ENCODE measurements at places on chromosomes 1 and 21.

DNA sequence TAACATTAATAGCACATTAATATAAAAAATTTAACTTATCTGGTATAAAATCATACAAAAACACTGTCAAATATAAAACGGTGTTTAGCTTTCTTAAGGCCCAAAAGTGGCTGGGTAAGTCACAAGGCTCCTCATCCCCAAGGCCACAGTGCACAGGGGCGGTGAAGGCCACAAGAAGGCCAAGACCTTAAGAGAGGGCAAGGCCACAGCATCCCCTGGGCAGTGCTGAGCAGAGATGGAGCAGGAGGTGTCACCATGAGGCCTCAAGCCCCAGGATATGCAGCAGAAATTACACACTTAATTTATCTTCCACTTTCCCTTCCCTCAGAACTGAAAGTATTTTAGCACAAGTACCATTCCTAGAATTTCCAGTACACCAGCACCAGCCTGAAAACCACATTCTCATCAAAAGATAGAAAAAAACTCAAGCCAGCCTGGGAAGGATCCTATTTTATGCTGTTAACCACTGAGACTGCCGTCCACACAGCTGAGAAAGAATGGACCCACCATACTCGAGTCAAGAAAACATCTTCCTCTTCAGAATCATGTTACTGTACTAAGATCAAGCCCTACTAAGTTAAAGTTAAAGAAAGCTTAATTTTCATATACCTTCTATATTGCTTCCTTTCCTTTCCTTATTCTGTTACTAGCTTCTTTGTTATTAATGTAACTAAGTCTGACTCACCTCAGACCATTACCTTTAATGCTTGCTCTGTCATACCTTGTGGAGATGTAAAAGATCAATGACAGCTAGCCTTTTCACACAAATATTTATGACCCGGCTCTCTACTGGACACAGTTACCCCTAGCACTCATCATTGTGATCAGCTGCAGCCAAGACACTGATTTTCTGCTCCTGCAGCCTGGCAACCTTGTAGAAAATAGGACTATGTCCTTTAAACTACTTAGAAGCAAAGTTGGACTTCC lies 26.4 kb upstream of the FMO1 start:
- no peak for DNase-seq

DNA sequence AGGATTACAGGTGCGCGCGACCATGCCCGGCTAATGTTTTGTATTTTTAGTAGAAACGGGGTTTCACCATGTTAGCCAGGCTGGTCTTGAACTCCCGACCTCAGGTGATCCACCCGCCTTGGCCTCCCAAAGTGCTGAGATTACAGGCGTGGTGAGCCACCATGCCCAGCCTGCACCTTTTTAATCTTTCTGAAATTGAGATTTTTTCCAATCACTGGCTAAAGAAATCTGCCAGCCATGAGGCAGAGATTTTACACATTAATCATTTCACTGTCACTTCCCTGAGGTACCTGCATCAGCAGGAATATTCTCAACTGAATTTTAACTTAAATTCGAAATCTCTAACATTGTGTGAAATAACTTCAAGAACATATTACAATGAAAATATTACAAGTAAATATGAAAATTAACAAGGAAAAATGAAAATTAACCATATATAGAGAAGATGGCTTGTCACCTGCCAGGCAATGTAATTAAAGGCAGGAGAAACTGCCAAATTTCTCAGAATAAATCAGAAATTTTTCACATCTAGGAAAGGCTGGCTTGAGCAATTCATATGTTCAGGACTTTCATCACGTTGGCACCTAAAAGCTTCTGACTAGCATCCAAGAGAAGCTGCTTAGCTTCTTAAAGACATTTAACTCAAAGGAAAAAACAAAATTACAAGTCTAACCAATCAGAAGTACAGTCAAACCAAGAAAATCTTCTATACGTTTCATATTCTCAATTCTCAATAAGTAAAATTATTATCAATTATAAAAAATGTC lies 5.9 kb downstream of the ANKRD13C start:
- DNase-seq = no peak

GRCh38 chr1:94014635-94015488 lies 105.6 kb upstream of the GCLM start:
- no peak for DNase-seq

DNA sequence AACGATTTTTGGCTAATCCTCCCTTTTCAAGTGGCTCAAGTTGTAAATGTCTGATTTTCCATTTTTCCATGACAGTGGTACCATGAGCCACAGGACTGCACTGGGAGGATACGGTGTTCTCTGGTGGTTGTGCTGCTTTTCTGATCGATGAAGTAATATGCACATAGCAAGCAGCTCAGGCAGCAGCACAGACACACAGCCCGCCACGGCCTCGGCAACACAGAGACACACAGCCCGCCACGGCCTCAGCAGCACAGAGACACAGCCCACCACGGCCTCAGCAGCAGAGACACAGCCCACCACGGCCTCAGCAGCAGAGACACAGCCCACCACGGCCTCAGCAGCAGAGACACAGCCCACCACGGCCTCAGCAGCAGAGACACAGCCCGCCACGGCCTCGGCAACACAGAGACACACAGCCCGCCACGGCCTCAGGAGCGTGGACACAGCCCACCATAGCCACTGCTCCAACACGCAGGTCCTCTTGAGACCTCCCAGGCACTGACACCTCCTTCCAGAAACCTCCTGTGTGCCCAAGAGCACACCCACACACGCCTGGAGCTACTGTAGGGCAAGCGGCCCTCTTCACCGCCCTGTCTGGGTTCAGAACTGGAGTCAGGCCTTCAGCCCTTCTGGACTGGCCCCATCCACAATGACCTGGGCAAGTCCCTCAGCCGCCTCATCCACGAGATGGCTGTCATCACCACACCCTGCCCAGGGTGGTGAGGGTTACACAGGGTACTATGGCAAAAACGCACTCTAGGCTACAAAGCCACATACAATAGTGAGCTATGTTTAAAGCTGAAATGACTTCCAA lies 10.4 kb downstream of the PTTG1IP start:
- DNase-seq = no peak

DNA sequence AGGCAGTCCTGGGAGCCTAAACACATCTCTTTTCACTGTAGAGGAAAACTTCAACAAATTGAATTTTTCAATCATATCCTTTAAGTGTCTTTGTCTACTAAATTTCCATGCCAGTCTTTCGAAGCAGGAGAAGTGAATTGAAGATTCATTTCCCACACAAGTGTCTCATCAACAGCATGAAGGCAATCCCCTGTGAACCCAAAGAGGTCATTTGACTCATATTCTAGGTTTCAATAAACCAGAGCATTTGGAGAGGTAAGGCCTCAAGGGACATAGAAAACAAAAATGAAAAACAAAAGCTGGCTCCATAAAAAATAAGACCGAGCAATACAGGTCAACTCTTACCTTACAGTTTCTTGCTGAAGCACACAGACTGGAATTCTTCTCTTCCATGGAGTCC lies 94.1 kb upstream of the ATP1B1 start:
- no peak for DNase-seq

- DNase-seq = no peak
Measured at GRCh38 chr1:67853704-67854103, 20.4 kb upstream of the GNG12 start.

DNA sequence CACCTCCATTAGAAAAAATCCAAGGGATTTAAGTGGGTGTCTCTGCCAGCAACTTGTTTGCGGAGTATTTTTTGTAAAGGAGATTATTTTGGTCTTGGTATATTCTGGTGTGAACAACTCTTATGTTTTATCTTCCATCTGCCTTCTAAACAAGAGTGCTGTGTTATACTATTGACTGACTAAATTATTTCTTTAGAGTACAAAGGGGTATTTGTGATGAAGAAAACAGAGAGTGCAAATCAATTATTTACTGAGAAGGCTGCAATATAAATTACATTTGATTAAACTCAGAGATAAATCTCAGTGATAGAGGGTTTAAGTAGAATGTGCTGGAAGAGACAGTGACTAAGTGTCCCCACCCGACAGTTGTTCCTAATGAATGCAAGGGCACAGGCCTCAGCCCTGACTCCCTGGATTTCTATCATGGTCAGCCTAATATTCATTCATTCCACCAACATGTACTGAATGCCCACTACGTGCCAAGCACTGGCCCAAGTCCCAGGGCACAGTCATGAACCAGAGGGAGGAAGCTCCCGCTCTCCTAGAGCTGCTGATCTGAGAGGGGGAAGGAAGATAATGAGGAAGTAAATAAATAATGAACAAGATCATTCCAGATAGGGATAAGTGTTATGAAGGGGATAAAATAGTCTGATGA lies 196.9 kb upstream of the C8B start:
- no peak for DNase-seq

- no peak for DNase-seq
Measured at GRCh38 chr1:159010391-159010790, 684 bp downstream of the IFI16 start.

DNA sequence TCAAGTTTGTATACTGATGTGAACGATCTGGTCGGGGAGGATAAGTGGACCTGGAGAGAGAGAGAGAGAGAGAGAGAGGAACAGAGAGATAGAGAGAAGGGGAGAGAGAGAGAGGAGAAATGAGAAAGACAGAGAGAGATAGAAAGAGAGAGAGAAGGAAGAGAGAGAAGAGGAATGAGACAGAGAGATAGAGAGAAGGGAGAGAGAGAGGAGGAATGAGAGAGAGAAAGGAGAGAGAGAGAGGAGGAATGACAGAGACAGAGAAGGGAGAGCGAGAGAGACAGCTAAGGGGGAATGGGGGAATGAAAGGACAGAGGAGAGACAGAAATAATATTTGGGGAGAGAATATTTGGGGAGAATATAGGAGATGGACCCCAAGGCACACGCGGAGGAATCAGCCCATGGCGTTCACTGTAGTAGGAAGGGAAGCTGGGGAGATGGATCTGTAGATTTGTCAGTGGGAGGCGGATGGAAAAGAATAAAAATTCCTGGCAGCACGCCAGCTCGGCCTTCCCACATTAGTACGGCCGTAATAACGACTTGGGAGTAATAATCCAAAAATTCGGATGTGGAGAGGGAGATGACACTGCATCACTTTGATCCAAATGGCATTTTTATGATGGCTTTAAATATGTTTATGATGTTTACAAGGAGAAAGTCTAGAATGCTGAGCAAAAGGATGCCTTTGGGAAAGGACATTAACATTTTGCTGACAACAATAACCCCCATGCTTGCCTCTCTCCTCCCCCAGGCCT lies 159.8 kb upstream of the KCNJ6 start:
- no peak for DNase-seq

Data from BJ (cell line).